ENCODE measurements at places on chromosomes 11 and 22. TPM values are rescaled to one million over a fixed set of nuclear protein-coding genes. Genes with fewer than 3 reads are reported as not detected.

DNA sequence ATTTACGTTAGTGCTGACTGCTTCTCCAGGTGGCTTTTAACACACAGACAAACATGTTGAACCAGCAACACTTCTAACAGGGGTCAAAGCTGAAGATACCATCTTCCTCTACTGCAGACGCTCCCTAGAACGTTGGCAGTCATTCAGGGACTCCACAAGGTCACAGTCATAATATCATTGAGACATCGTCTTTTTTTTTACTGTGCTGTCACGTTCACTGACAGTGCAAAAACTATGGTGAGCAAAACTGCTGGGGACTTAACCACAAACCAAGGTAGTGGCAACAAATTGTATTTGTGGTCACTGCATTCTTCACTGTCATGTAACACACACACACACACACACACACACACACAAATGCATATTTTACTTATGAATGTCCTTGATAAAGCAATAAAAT lies 244.9 kb downstream of the CASP12 start:
- H3K27me3 ChIP-seq, result no peaks in the 10 kb centered on the region
- H3K36me3 ChIP-seq, result no peaks in the 10 kb centered on the region
- no peak overlapping the region for H3K4me3 ChIP-seq
- H3K27ac ChIP-seq, result no peak overlapping the region
- DNase-seq, result no peak

DNA sequence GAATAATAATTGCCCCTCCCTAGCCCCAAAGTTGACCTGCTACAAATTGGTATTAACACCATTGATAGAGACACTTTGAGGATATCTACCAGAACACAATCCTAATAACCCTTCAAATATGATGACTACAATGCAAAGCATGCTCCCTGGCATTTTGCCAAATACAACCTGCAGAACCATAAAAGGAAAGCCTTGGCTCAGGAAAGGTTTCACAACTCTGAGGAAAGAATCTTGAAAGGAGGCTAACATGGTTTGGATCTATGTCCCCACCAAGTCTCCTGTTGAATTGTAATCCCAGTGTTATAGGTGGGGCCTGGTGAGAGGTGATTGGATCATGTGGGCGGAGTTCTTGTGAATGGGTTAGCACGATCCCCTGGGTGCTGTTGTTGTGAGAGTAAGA lies 140.4 kb upstream of the ARHGAP42 start:
- no peak overlapping the region for H3K27ac ChIP-seq
- no peak for DNase-seq
- H3K4me3 ChIP-seq, result no peak overlapping the region
- H3K4me1 ChIP-seq, result no peaks in the 10 kb centered on the region
- H3K27me3 ChIP-seq, result no peaks in the 10 kb centered on the region

- H3K4me3 ChIP-seq, result no peak overlapping the region
- no peaks in the 10 kb centered on the region for H3K27me3 ChIP-seq
- peaks cover 46% of the 10 kb centered on the region for H3K36me3 ChIP-seq
- peaks cover 13% of the 10 kb centered on the region for H3K4me1 ChIP-seq
Measured at GRCh38 chr11:8099291-8099899, 18.4 kb downstream of the TUB start.

- H3K27me3 ChIP-seq, result no peaks in the 10 kb centered on the region
- H3K4me1 ChIP-seq, result peaks cover 7% of the 10 kb centered on the region
- H3K4me3 ChIP-seq, result no peak overlapping the region
- no peak for DNase-seq
- no peaks in the 10 kb centered on the region for H3K36me3 ChIP-seq
Measured at GRCh38 chr22:33958741-33959140, 38.5 kb upstream of the LARGE1 start.

- H3K4me3 ChIP-seq, result no peak overlapping the region
- H3K27ac ChIP-seq, result no peak overlapping the region
- no peaks in the 10 kb centered on the region for H3K36me3 ChIP-seq
- H3K27me3 ChIP-seq, result no peaks in the 10 kb centered on the region
- DNase-seq, result no peak
- no peaks in the 10 kb centered on the region for H3K4me1 ChIP-seq
Measured at GRCh38 chr11:28463826-28464225, 355.6 kb downstream of the METTL15 start.

GRCh38 chr22:35684270-35684700 lies 33.4 kb upstream of the APOL5 start:
- no peaks in the 10 kb centered on the region for H3K27me3 ChIP-seq
- DNase-seq, result no peak
- no peaks in the 10 kb centered on the region for H3K36me3 ChIP-seq
- no peak overlapping the region for H3K27ac ChIP-seq
- no peaks in the 10 kb centered on the region for H3K4me1 ChIP-seq

GRCh38 chr11:10303558-10304363 lies 1.1 kb upstream of the ADM start:
- H3K36me3 ChIP-seq, result no peaks in the 10 kb centered on the region
- H3K27me3 ChIP-seq, result no peaks in the 10 kb centered on the region
- no peak for DNase-seq
- peak overlapping the region; percentile 96 for H3K27ac ChIP-seq
- H3K4me1 ChIP-seq, result peaks cover 46% of the 10 kb centered on the region

- H3K4me3 ChIP-seq, result no peak overlapping the region
- no peak overlapping the region for H3K27ac ChIP-seq
- no peaks in the 10 kb centered on the region for H3K36me3 ChIP-seq
- DNase-seq, result no peak
Measured at GRCh38 chr11:1435820-1436467, 46.2 kb downstream of the BRSK2 start.

DNA sequence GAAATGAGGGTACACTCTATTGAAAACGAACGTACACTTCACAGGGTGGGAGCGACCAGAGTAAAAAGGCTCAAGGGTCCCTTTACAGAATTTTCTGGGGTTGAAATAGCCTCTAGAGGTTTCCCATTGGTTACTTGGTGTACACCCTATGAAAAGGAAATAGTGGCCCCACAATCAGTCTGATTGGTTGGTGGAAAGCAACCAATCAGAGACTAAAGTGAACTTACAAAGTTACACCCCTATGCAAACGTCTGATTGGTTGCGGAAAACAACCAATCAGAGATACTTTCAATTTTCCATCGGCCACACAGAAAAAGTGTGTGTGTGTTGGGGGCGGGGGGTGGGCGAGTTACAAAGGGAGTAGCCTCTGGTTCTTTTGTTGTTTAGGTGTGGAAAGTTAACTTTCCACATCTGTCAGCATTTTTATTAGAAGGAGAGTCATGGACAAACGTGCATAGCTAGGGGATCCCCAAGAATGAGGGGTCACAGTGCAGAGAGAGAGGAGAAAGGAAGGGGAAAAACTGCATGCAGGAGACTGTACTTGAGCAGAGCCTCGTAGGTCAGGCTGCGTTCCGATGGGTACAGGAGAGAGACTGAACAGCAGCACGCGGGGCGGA lies 1152.1 kb downstream of the TBC1D22A start:
- no peaks in the 10 kb centered on the region for H3K4me1 ChIP-seq
- no peak overlapping the region for H3K27ac ChIP-seq
- no peak overlapping the region for H3K4me3 ChIP-seq
- no peaks in the 10 kb centered on the region for H3K27me3 ChIP-seq

GRCh38 chr11:75812542-75813040 lies 2.4 kb upstream of the UVRAG start:
- peaks cover 26% of the 10 kb centered on the region for H3K4me1 ChIP-seq
- H3K4me3 ChIP-seq, result no peak overlapping the region
- H3K36me3 ChIP-seq, result no peaks in the 10 kb centered on the region
- no peak for DNase-seq

- no peaks in the 10 kb centered on the region for H3K4me1 ChIP-seq
- H3K4me3 ChIP-seq, result no peak overlapping the region
- no peaks in the 10 kb centered on the region for H3K36me3 ChIP-seq
- H3K27me3 ChIP-seq, result no peaks in the 10 kb centered on the region
- H3K27ac ChIP-seq, result no peak overlapping the region
Measured at GRCh38 chr11:118048472-118049370, 28.2 kb upstream of the TMPRSS4 start.

GRCh38 chr11:34027516-34028408 lies 23.8 kb upstream of the CAPRIN1 start:
- peaks cover 6% of the 10 kb centered on the region for H3K4me1 ChIP-seq
- no peak for DNase-seq
- no peaks in the 10 kb centered on the region for H3K27me3 ChIP-seq
- H3K36me3 ChIP-seq, result no peaks in the 10 kb centered on the region
- no peak overlapping the region for H3K4me3 ChIP-seq

GRCh38 chr22:47196881-47197772 lies 434.7 kb downstream of the TBC1D22A start:
- no peaks in the 10 kb centered on the region for H3K27me3 ChIP-seq
- no peaks in the 10 kb centered on the region for H3K4me1 ChIP-seq
- no peak overlapping the region for H3K4me3 ChIP-seq
- H3K27ac ChIP-seq, result no peak overlapping the region
- no peaks in the 10 kb centered on the region for H3K36me3 ChIP-seq

DNA sequence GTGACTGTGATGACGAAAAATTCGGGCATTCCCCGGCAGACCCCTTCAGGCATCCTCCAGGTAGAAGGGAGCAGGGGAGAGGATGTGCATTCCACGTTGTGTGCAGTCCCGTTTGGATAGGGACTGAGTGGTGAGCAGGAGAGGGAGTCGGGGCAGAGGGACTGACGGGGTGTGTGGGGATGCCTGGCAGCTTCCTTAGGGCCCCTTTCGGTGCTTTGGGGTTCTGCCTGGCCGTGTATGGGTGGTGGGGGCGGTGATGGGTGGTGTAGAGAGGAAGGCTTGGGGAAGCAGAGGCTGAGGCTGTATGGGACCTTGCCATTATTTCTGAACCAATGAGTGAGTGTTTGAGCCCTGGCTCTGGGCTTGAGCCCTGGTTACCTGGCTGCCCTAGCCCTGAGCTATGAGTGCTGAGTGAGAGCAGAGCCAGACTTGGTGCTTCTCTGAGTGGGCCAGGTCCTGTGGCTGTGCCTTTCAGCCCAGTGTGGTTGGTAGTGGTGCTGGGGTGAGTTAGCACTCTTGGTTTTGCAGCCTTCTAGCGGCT lies 914 bp downstream of the INPPL1 start:
- H3K4me1 ChIP-seq, result peaks cover 31% of the 10 kb centered on the region
- H3K36me3 ChIP-seq, result peaks cover 20% of the 10 kb centered on the region
- no peak for DNase-seq
- peak overlapping the region; percentile 97 for H3K27ac ChIP-seq
- H3K27me3 ChIP-seq, result no peaks in the 10 kb centered on the region
- H3K4me3 ChIP-seq, result peak overlapping the region; percentile 89

GRCh38 chr11:120058931-120059330 lies 79.0 kb downstream of the TRIM29 start:
- no peaks in the 10 kb centered on the region for H3K27me3 ChIP-seq
- peak; percentile 56 for DNase-seq
- no peaks in the 10 kb centered on the region for H3K36me3 ChIP-seq
- no peak overlapping the region for H3K27ac ChIP-seq
- H3K4me3 ChIP-seq, result no peak overlapping the region
- peaks cover 34% of the 10 kb centered on the region for H3K4me1 ChIP-seq

- no peaks in the 10 kb centered on the region for H3K4me1 ChIP-seq
- no peak overlapping the region for H3K27ac ChIP-seq
- no peak overlapping the region for H3K4me3 ChIP-seq
- DNase-seq, result peak; percentile 31
- no peaks in the 10 kb centered on the region for H3K36me3 ChIP-seq
Measured at GRCh38 chr22:44256556-44257485, 55.9 kb downstream of the SHISAL1 start.

DNA sequence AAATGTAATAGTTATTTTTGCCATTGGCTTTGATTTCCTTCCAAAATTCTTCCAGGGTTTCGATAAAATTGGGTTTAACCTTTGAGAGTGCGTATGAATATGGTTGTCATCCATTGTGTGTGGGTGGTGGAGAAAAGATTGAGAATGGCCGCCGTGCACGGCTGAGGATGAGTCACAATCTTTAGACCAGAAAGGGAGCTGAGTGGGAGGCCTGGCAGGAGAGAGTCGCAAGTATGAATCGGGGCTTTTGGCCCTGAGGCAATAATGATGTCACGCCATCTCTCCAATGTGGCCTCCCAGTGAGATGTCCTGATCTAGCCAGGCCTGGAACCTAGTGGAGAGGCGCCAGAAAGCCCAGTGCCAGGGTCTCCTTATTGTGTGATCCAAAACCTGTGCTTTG lies 33.1 kb upstream of the SMPD1 start:
- no peaks in the 10 kb centered on the region for H3K36me3 ChIP-seq
- H3K4me3 ChIP-seq, result no peak overlapping the region
- no peaks in the 10 kb centered on the region for H3K27me3 ChIP-seq
- peak overlapping the region; percentile 74 for H3K27ac ChIP-seq
- no peak for DNase-seq

GRCh38 chr11:94876645-94877442 lies 96.5 kb downstream of the CWC15 start:
- H3K4me3 ChIP-seq, result no peak overlapping the region
- peak overlapping the region; percentile 80 for H3K27ac ChIP-seq
- peaks cover 19% of the 10 kb centered on the region for H3K36me3 ChIP-seq
- no peaks in the 10 kb centered on the region for H3K27me3 ChIP-seq

GRCh38 chr22:27668828-27669797 lies 132.4 kb downstream of the MN1 start:
- H3K4me1 ChIP-seq, result peaks cover 29% of the 10 kb centered on the region
- H3K4me3 ChIP-seq, result no peak overlapping the region
- no peak overlapping the region for H3K27ac ChIP-seq
- no peaks in the 10 kb centered on the region for H3K27me3 ChIP-seq
- DNase-seq, result no peak
- no peaks in the 10 kb centered on the region for H3K36me3 ChIP-seq

- H3K36me3 ChIP-seq, result no peaks in the 10 kb centered on the region
- no peaks in the 10 kb centered on the region for H3K4me1 ChIP-seq
- no peak overlapping the region for H3K27ac ChIP-seq
- H3K27me3 ChIP-seq, result no peaks in the 10 kb centered on the region
- no peak for DNase-seq
- no peak overlapping the region for H3K4me3 ChIP-seq
Measured at GRCh38 chr22:33757041-33757801, 163.1 kb downstream of the LARGE1 start.

GRCh38 chr11:71332046-71332445 lies 79.7 kb upstream of the SHANK2 start:
- no peaks in the 10 kb centered on the region for H3K36me3 ChIP-seq
- no peaks in the 10 kb centered on the region for H3K4me1 ChIP-seq
- no peaks in the 10 kb centered on the region for H3K27me3 ChIP-seq

DNA sequence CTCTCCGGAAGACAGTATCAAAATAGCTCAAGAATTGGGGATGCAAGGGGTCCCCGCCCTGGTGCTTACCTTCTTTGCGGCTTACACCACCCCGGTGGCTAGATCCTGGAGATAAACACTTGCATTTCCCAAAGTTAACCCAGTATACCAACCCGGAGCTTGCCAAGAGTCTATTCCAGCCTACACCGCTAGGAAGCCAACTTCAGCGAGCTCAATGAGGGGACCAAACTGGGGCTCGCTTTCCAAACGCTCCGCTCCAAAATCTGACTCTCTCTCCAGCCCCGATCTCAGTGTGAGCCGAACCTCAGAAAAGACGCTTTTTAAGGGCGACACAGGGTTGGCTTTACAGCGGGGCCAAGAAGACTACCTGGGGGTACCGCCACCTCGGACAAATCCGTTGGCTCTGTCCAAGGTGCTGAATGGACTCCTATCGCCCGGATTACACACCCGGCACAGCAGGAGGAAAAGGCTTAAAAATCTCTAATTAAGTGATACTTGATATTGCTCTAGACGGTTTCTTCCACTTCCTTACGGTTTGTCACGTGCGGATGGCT lies 20.1 kb upstream of the BDNF start:
- H3K36me3 ChIP-seq, result no peaks in the 10 kb centered on the region
- H3K27me3 ChIP-seq, result peaks cover 8% of the 10 kb centered on the region
- H3K27ac ChIP-seq, result no peak overlapping the region
- no peak overlapping the region for H3K4me3 ChIP-seq
- DNase-seq, result no peak

The ZNF214 gene
- total RNA-seq, result 3.9 TPM

The OR52A1 gene
- total RNA-seq, result not detected

The UBE4A gene
- 31.9 TPM for total RNA-seq

The RASGRP2 gene
- total RNA-seq, result 27.5 TPM

The MMP3 gene
- total RNA-seq, result not detected

The SLC36A4 gene
- total RNA-seq, result 16.7 TPM

The SEZ6L gene
- 1.2 TPM for total RNA-seq

The MISFA gene
- total RNA-seq, result not detected

The KCNK4 gene
- total RNA-seq, result 0.98 TPM

The ANO9 gene
- 12.0 TPM for total RNA-seq

The SERPIND1 gene
- total RNA-seq, result not detected

Measured in vagina (tissue), 2 donors.